ENCODE measurements at places on chromosomes 12 and 14.

GRCh38 chr12:50568338-50569091, 63.7 kb downstream of the DIP2B start:
- no peak for DNase-seq

- DNase-seq: no peak
These were observed 65.7 kb downstream of the TBX5 start for GRCh38 chr12:114340231-114340630.

DNA sequence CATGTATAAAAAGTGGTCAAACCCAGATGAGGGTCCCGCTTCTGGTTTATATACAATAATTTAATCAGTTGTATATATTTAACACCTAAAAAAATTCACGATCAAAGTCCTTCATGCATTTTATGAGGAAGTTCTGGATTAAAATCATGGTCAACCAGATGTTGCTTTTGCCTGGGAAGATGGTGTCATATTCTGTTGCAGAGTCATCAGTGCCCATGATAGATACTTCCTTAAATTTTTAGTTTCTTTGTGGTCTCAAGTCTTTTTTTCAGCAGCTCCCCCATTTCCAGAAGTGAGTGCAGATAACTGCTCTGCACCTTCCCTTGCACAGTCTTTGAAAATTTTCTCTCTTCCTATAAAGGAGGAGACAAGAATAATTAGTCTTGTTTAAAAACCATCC, 16.1 kb downstream of the ERP29 start:
- DNase-seq: no peak

DNA sequence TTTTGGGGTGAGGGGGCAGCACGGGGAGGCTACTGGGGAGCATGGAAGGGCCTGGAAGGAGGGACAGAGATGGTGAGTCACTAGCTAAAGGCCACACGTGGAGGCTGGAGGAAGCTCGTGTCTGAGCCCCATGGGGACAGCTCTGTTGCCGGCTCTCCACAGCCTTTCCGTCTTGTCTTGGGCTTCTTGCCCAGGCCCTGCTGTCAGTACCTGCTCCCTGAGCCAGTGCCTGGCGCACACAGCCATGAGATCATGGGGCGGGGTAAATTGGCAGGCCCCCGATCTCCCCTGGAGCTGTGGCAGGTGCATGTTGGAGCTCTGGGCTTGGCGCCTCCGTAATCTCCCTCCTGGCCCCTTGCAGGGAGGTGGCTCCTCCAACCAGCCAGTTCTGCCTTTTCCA, 16.1 kb upstream of the KRT80 start:
- peak; percentile 78 for DNase-seq

DNA sequence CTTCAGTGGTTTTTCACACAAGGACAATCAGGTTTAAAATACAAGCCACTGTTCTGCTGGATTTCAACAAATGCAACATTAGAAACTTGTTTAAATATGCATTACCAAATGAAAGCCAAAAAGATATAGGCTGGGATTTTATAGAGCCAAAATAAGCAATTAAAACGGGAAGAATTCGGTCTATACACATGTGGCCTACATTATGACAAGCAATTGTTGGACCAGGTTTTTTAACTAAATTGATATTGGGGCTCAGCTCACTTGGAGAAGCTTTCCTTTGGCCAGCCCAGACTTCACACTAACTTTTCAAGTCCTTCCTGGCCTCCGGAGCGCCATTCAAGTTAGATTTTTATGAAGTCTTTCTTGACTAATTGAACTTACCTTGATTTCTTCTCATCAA, 16.9 kb upstream of the PDE3A start:
- no peak for DNase-seq

GRCh38 chr12:109926488-109927210, 26.6 kb downstream of the TCHP start:
- no peak for DNase-seq

GRCh38 chr12:3157581-3158323, 80.6 kb downstream of the TSPAN9 start:
- DNase-seq: no peak

GRCh38 chr12:32536000-32536345, 136.6 kb downstream of the FGD4 start:
- no peak for DNase-seq

DNA sequence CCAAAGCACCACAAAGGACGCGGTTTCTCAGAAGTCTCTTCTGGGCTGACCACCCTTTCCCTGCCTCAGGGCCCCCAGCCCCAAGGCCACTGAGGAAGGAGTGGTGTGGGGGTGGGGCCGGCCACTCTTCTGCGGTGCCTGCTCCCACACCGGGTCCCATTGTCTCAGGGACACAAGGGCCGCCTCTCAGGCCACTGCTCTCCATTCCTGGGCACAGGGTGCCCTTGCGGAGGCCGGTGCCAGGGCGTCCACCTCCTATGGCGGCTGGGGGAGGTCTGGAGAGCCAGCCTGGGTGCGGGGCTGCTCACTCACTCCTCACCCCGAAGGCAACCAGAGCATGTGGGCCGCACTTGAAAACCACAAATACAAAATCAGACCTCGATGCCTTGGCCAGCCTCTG, 44.1 kb downstream of the PRIMA1 start:
- no peak for DNase-seq

GRCh38 chr14:93879362-93879983, 47.7 kb upstream of the FAM181A start:
- DNase-seq: no peak

DNA sequence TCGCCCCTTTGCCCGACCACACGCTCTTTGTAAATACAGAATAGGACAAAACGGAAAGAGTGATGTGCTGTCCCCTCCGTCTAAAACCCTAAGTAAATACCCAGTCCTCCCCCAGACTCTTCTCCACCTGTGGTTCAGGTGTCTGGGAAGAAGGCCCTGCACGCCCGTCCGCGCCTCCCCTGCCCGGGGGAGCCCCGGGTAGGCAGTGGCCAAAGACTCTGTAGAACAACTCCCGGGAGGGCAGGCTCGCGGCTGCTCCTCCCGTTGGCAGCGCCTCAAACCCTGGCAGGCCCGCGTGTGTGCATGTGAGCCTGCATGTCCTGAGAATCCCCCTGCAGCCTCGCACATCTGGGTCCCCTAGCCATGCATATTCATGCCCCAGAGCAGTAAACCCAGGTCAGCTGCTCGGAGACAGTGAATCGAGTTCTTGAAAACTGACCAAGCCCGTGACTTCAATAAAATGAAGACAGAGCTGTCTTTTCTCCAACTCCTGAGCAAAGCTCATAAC, 165.8 kb downstream of the MON2 start:
- no peak for DNase-seq

DNA sequence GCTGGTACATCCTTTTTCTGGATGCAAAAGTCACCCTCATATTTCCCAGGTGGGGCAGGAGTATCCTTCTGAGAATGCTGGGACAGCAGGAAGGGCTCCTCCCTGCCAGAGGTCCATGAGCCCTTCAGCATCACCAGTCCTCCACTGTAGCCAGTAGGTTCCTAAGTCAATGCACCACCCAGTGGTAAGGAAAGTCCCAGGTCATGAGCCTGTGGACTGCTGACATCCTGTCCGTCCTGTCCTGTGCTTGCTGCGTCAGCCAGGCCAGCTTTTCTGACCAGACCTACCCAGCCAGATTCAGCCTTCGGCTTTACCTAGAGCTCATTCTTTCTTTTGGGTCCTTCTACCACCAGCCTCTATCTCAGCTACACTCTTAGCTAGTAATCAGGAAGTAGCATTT, 23.0 kb upstream of the ACTN1 start:
- no peak for DNase-seq

DNA sequence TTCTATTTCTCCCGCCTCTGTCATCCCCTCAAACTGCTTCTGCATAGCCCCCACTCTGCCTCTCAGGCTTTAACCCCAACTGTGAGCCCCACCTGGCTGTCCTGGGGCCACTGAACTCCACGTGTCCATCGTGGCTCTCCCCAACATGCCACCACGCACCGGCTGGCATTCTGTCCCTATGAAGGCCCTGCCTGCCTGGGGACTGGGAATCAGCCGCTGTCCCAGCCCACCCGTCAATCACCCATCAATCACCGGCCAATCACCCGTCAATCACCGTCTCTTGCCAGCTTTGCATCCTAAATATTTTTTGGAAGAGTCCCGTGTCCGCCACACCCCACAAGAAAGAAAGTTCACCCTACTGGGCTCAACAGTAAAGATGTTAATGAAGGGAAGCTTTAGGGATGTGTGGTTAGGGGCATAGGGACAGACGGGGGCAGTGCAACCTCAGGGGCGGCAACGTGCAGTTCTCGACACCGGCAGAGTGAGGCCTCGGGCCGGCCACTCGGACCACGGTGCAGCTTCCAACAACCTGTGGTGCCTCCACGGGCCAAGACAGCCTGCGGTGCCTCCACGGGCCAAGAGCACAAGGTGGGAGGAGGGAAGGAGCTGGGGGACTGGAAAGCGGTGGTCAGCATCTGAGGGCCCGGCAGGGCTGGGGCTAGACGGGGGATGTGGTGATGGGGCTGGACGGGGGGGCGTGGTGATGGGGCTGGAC, 85.6 kb downstream of the GALNT9 start:
- no peak for DNase-seq

DNA sequence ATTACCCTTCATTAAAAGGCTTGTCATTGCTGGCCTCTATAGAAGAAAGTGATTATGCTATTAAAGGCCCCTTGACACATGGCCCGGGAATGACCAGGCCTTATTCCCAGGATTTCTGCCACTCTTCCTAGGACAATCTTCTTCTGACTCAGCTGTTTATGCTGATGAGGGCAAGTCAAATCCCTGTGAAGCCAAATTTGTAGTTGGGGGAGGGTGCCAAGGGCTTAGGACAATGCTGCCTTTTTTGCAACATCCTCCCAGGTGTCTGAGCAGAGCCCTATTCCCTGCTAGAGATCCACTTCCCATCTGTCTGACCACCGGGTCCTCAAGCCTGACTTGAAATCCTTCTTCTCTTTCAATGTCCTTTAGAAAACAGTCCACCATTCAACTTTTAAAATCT, 230.7 kb upstream of the SRRM4 start:
- no peak for DNase-seq
